ENCODE measurements at places on chromosomes 4 and X.

DNA sequence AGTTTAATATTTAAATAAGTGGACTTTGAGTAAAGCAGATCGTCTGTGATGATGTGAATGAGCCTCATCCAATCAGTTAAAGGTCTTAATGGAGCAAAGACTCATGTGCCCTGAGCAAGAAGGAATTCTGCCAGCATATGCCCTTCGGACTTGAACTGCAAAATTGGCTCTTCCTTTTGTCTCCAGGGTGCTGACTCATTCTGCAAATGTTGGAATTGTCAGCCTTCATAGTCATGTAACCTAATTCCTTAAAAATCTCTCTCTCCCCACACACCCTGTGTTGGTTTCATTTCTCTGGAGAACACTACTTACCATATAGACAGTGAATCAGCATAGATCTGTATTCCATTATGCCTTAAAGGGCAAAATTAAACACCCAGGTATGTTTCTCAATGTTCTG lies 609.8 kb upstream of the GALNTL6 start:
- no peak for DNase-seq

- DNase-seq: no peak
These were observed 96.2 kb upstream of the APOOL start for GRCh38 chrX:84907324-84907968.

- DNase-seq: no peak
These were observed 5.9 kb upstream of the PITX2 start for GRCh38 chr4:110628663-110629213.

DNA sequence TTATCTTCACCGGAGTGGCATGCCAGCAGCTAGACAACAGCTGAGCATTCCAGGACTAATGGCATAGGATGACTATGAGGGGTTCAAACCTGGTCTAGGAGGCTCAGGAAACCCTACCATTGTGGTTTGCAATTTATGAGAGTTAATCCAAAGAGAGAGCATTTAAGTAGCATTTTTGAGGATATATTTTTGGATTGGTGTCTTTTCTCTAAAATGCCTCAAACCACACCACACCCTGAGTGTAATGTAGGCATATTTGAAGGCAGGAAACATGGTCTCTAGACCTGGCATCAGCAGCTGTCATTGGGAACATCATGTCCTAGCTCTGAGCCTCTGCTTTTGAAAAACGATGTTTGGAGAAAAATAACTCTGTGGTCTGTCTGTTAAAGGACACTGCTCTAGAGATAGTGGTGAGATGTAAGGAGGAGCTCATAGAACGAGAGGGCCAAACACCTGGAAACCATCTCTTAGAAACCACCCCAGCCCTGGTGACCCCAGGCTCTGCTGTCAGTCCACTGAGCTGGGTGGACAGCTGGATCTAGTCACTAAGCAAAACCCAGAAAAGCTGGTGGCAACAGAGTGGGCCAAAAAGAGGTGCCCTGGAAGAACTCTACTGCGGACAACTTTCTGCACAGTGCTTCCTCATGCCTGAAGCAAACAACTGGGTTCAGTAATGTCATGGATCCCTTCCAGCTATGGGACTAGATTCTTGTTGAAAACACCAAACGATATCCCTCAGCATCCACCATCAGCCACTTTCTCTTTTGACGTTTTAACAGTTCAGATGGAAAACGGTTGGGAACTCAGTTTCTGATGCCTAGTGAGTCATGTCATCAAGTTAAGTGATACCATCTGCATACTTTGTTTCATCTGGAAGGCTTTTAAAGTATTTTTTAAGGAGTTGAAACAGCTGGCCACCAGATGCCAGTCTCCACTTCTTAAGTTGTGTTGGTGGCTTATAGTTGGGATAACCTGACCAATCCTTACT lies 100.2 kb upstream of the C1QTNF7 start:
- DNase-seq: no peak

GRCh38 chrX:71504346-71504745 lies 28.6 kb upstream of the OGT start:
- DNase-seq: no peak

- no peak for DNase-seq
These were observed 5.6 kb upstream of the CT45A1 start for GRCh38 chrX:135707880-135708279.

GRCh38 chr4:26964512-26964911 lies 103.9 kb downstream of the STIM2 start:
- DNase-seq: no peak

GRCh38 chrX:100407147-100407783 lies 2.8 kb downstream of the PCDH19 start:
- no peak for DNase-seq

DNA sequence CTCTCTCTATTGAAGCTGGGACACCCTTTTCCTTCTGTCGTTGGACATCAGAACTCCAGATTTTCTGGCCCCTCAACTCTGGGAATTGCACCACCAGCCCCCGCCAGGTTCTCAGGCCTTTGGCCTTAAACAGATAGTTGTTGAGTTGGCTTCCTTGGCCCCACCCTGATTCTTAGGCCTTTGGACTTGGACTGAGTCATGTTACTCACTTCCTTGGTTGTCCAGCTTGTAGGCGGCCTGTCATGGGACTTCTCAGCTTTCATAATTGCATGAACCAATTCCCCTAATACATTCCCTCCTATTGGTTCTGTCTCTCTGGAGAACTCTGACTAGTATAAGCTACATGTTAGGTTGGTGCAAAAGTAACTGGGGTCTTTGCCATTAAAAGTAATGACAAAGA lies 195.7 kb downstream of the GPAT3 start:
- no peak for DNase-seq

DNA sequence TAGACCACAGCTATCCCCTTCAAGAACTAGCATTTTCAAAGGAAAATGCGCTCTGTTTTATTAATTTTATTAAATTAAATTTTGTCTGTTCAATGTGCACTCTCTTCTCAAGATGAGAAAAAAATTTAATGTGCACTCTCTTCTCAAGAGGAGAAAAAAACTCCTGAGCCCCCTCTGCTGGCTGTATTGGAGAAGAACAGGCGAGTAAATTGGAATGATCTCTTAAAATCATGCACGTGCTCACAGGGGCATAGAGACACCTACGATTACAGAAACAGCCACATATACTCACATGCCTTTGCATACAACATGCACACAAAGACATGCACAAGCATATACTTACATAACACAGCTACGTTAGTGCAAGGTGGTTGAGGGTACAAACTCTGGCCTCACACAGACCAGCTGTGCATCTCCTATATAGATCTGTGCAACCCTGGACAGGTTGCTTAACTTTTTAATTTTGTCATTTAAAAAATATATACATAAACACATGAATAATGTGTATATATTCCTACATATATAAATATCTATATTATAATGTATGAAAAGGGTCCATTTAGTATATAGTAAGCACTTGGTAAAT lies 176.2 kb upstream of the CXorf66 start:
- no peak for DNase-seq

DNA sequence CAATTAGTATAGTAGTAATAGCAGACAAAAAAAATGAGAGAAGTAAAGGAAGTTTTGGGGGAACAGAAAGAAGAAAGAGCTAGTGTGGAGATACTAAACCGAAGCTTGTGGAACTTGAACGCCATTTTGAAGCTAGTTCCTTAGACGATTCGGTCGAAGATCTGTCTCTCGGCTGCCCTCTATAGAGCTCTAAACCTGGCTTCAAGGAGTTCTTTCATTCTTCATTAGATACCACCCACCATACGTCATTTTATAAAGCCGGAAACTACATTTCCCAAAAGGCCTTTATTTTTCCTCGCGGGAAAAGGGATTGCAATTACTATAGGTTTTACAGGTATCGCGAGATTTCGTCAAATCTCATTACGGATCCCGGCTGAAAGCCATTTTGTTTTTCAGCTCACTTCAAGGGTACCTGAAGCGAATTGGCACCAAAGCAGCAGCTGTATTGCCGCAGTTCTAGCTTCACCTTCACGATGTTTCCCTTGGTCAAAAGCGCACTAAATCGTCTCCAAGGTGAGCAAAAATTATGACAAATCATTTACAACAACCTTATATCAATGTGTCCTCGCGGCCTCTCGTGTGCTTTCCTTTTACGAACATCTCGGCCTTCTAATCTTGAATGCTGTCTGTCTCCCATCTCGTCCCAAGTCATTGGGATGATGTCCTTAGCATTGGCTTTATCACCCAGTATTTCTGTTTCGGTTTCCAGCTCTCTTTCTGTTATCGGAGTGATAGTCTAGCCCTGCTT lies at the start of gene COX7B:
TSS of gene COX7B (plus strand) at position 388 of the 748 bp plus-strand sequence. CDS start at position 474, 86 bp downstream.
- no peak for DNase-seq

DNA sequence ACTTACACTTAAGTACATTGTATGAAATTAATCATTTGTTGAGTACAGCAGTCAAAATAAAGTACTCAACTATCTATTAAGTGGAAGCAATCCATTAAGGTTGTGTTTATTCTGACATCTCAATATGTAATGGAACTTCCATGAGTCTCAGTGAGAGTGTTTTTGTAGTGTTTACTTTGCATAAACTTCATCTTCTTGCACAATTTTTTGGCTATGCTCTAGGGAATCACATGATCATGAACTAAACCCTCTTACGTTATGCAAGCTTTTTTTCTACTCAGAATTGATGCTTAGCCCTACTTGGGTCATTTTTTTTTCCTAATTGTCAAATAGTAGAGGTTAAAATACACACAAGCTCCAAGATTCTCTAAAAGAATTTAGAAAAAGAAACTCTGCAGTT lies 21.1 kb upstream of the PIGA start:
- no peak for DNase-seq

DNA sequence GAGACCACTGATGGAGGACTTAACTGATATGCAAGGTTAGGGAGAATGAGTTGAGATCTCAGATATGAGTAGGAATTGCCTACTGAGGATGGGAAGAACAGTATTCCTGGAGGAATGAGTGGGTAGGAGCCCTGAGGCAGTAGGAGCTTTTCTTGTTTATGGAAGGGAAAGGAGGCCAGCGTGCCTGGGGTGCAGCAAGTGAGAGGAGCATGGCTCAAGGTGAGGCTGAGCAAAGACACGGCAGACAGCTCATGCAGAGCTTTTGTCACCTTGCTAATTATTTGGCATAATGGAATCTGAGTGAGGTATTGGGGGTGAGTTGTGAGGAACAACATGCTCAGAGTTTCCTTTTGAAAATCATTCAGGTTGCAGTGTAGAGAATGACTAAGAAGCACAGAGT lies 65.3 kb upstream of the IBSP start:
- DNase-seq: no peak

DNA sequence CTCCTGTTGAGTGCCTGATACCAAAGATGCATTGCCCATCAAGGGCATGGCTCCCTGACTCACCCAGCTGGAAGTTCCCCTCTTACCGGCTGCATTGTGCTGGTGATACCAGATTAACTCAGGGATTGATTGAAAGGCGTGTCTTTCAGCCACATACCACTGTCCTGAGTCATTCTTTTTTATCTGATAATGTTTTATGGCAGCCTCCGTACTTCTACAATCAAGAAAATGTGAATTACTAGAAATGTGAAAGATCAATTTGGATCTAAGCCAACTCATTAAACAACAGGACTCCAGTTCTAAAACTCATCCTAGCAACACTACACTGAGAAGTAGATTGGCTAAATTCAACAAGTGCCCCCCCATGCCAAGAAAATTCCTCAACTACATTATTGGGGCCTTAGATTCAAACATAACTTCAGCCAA lies 40.0 kb downstream of the TXK start:
- DNase-seq: no peak

DNA sequence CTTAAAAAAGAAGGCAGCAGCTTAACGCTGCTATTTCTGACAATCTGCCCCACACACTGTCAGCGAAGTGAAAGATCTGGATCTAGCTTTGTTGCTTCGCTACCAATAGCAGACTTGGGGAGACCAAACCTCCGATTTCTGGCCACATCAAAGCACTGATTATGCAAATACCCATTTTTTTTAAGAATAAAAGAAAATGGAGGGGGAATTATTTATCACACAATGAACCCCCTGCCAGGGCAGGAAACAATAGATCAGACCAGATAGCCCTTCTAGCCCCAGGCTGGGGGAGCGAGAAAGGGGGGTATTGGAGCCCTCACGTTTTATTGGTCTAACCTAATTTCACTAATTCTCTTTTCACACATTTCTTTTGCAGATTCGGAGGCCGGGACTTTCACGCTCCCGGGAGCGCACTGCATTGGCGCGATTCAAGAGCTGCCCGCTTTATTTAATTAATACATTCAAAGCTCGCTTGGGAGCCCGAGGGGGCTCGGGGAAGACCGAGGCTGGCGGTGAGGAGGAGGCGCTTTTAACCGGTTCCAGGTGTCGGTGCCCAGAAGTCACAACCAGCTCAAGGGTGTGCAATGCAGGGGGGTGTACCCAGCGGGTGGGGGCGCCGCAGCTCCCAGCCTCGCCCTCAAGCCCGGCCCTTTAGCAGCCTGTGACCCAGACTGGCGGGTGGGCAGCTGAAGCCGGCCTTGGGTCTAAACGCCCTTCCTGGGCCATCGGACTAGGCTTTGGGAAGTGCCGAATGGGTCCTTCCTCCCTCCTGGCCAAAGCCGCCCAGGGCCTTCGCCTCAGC lies 5.5 kb downstream of the NEUROG2 start:
- no peak for DNase-seq

DNA sequence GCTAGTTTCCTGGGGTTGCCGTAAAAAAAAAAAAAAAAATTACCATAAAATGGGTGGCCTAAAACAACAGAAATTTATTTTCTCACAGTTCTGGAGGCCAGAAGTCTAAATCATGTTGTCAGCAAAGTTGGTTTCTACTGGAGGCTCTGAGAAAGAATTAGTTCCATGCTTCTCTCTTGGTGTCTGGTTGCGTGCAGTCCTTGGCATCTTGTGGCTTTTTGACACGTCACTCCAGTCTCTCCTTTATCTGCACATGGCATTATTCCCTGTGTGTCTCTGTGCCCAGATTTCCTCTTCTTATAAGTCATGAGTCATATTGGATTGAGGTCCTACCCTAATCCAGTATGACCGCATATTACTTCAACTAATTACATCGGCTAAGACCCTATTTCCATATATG lies 38.7 kb downstream of the SPATA4 start:
- no peak for DNase-seq

DNA sequence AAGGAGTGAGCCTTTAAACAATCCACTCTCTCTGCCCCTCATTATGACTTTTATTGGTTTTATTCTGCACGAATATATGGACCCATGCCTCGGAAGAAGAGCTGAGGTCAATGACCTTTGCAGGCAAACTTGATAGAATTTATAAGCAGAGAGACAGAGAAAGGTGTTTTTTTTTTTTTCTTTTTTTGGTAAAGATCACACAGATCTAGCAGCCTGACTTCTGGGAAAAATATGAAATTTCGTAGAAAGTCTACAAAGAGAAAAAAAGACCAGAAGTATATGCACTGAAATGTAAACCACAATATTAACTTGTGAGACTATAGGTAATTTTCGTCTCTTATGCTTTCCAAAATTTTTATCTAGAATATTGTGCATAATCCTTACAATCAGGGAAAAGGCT lies 61.6 kb downstream of the LEF1 start:
- DNase-seq: no peak

DNA sequence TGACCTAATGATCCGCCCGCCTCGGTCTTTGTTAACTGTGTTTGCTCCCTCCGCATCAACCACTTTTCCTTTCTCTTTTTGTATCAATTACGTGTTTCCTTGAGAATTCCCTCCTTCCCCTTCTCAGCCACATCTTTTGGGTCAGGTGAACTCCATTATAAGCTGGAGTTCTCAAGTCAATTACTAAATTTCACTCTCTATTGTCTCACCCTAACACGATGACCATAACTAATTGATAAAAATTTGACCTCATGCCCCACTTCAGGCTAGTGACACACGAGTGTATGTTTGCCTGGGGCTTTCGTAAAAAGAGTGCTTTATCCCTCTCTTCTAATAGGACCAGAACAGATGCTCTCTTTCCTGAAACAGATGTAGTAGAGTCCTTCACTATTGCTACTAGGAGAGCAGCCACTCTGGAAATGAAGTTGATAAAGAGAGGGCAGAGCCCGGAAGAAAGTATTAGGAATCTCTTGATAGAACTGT lies 403.6 kb upstream of the ANXA10 start:
- DNase-seq: no peak

- no peak for DNase-seq
These were observed 89.0 kb downstream of the ELOVL6 start for GRCh38 chr4:110109455-110109854.
